ENCODE measurements at places on chromosomes 4 and X. TPM values are rescaled to one million over a fixed set of nuclear protein-coding genes. Genes with fewer than 3 reads are reported as not detected.
A peak's percentile ranks its signal among the peaks of the same experiment; 100 is the strongest.

The PSAPL1 gene
- not detected for total RNA-seq

- no peak overlapping the region for H3K27ac ChIP-seq
- H3K4me1 ChIP-seq = no peaks in the 10 kb centered on the region
- DNase-seq = no peak
- H3K27me3 ChIP-seq = no peaks in the 10 kb centered on the region
- no peak overlapping the region for H3K4me3 ChIP-seq
These were observed 28.7 kb downstream of the CC2D2A start for GRCh38 chr4:15498356-15498755.

- H3K4me1 ChIP-seq = peaks cover 2% of the 10 kb centered on the region
- no peaks in the 10 kb centered on the region for H3K27me3 ChIP-seq
- H3K4me3 ChIP-seq = no peak overlapping the region
- no peaks in the 10 kb centered on the region for H3K36me3 ChIP-seq
- no peak overlapping the region for H3K27ac ChIP-seq
- DNase-seq = no peak
These were observed 191.1 kb upstream of the FAT4 start for GRCh38 chr4:125123570-125124109.

DNA sequence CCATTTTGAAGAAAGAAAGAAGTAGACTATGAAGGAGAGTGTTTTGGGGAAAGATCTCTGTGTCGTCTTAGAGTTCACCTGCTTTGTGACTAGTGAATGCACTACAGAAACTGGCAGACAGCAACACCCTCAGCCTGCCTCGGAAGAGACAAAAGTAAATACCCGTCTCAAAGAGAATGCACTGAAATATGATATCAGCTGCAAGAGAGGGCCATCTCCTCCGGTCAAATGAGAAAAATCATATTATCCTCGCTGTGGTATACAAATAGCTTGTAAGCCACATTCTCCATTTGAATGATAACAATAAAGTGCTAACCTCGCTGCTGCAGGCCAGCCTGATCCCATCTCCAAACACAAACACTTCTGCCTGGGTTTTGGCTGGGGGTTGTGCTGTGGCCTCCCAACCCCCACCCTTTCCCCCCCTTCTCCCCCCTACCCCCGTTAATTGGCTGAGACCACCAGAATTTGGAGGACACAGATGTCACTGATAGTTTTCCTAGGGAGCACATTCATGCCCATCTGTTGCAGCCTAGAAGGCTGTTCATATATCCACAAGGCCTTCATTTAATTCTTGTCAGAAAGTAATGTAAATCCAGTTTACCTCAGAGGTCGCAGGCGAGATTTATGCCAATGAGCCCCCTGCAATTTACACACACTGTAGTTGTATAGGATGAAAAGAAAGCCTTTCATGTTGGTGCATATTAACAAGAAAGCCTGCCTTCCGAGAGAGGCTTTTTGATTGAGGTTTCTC, 46.3 kb downstream of the ALPK1 start:
- peak overlapping the region; percentile 93 for H3K27ac ChIP-seq
- H3K4me1 ChIP-seq = peaks cover 67% of the 10 kb centered on the region
- H3K36me3 ChIP-seq = no peaks in the 10 kb centered on the region
- peak overlapping the region; percentile 61 for H3K4me3 ChIP-seq

DNA sequence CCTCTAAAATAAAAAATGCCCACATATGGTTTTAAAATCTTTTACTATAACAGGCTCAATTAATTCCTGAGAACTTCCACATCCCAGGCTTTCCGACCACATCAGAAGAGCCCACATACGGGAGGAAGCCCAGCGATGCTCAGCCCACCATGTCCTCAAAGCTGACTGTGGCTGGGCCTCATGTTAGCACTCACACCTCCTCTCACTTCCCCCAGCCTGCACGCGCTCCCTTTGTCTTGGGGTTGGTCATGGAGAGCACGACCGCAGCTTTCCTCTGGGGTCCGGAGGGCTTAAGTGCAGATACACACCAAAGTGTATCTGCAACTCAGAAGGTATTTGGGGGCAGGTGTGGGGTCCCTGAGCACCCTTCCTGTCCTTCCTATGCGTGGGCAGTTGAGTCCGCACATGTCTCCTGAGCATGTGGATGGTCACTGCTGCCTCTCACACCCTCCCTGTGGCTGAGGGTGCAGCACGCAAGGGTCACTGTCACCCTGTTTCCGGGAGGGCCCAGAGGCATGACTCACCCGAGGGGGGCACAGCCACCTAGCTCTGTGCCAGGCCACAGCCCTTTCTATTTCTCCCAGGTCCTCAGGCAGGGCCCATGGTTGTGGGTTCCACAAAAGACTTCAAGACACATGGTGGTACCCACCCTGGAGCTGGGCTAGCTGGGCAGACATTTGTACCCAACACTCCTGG, 21.2 kb downstream of the WDR1 start:
- peaks cover 8% of the 10 kb centered on the region for H3K27me3 ChIP-seq
- peaks cover 27% of the 10 kb centered on the region for H3K4me1 ChIP-seq
- no peak for DNase-seq
- no peak overlapping the region for H3K4me3 ChIP-seq
- no peak overlapping the region for H3K27ac ChIP-seq

- peak; percentile 17 for DNase-seq
- H3K4me3 ChIP-seq = peak overlapping the region; percentile 38
- H3K36me3 ChIP-seq = no peaks in the 10 kb centered on the region
These were observed 27.8 kb downstream of the CD99L2 start for GRCh38 chrX:150870487-150871340.

- H3K4me1 ChIP-seq = peaks cover 16% of the 10 kb centered on the region
- H3K27ac ChIP-seq = no peak overlapping the region
- H3K36me3 ChIP-seq = no peaks in the 10 kb centered on the region
These were observed 269.6 kb downstream of the DKK2 start for GRCh38 chr4:106766519-106766918.

- no peaks in the 10 kb centered on the region for H3K36me3 ChIP-seq
- no peaks in the 10 kb centered on the region for H3K27me3 ChIP-seq
- H3K4me1 ChIP-seq = no peaks in the 10 kb centered on the region
- no peak overlapping the region for H3K27ac ChIP-seq
These were observed 70.5 kb upstream of the IGSF1 start for GRCh38 chrX:131359611-131360010.

- DNase-seq = no peak
- H3K27me3 ChIP-seq = no peaks in the 10 kb centered on the region
- peaks cover 12% of the 10 kb centered on the region for H3K4me1 ChIP-seq
- no peak overlapping the region for H3K27ac ChIP-seq
- H3K4me3 ChIP-seq = no peak overlapping the region
These were observed 21.2 kb downstream of the SMAD1 start for GRCh38 chr4:145502809-145503208.

The SERPINA7 gene
- total RNA-seq = not detected

- H3K4me3 ChIP-seq = peak overlapping the region; percentile 60
- H3K27ac ChIP-seq = no peak overlapping the region
- no peaks in the 10 kb centered on the region for H3K27me3 ChIP-seq
- H3K36me3 ChIP-seq = no peaks in the 10 kb centered on the region
- no peak for DNase-seq
- H3K4me1 ChIP-seq = peaks cover 16% of the 10 kb centered on the region
These were observed 19.5 kb upstream of the ZCCHC13 start for GRCh38 chrX:74284391-74284952.

The MND1 gene
- 2.0 TPM for total RNA-seq

DNA sequence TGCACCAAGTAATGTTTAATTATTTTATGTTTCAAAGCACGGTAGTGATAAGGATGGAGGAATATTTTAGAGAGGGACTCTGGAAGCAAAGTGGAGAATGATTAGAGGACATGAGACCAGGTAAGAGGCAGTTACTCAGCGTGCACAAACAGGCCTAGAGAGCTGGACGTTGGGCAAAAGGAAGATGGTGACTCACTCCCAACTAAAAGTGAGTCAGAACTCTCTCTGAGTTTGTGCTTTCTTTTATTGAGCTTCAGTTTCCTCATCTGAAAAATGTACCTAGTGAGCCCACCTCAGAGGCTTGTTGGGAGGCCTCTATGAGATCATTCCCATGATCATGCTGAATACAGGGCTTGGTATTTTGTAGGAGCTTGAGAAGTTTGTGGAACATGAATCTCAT, 1.6 kb upstream of the ZC4H2 start:
- peaks cover 6% of the 10 kb centered on the region for H3K36me3 ChIP-seq
- H3K4me3 ChIP-seq = no peak overlapping the region
- no peak for DNase-seq
- H3K27ac ChIP-seq = no peak overlapping the region

The ADAMTS3 gene
- 0.10 TPM for total RNA-seq

The SLC25A14 gene
- total RNA-seq = 28.4 TPM

The FGFBP2 gene
- total RNA-seq = not detected

The AWAT2 gene
- not detected for total RNA-seq

The HAND2 gene
- not detected for total RNA-seq

The EFHC2 gene
- total RNA-seq = not detected

DNA sequence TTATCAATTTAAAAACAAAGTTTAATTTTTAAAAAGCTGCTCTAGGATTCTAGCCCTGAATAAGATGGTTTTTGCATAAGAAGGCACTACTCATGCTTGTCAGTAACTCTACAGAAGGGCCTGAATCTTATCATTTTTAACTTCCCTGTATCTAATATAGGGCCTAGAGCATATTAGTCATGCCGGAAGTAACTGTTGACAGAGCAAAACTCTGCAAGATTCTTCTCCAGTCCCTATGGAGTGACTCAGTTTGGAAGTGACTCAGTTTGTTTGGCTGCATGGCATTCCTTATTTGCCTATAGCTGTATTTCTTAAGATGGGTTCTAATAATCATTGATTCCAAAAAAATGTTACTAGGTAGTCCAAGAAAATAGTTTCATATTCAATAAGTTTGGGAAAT, 431.8 kb upstream of the HTR2C start:
- no peaks in the 10 kb centered on the region for H3K27me3 ChIP-seq
- no peak overlapping the region for H3K4me3 ChIP-seq
- H3K4me1 ChIP-seq = no peaks in the 10 kb centered on the region
- no peaks in the 10 kb centered on the region for H3K36me3 ChIP-seq

The ADH1B gene
- total RNA-seq = not detected

GRCh38 chr4:139630126-139630495, 35.5 kb upstream of the MGST2 start:
- H3K4me1 ChIP-seq = peaks cover 8% of the 10 kb centered on the region
- no peaks in the 10 kb centered on the region for H3K36me3 ChIP-seq
- no peak overlapping the region for H3K27ac ChIP-seq
- H3K4me3 ChIP-seq = no peak overlapping the region

The ATOH1 gene
- total RNA-seq = not detected

- H3K4me3 ChIP-seq = no peak overlapping the region
- no peaks in the 10 kb centered on the region for H3K27me3 ChIP-seq
- H3K36me3 ChIP-seq = no peaks in the 10 kb centered on the region
- no peak overlapping the region for H3K27ac ChIP-seq
- H3K4me1 ChIP-seq = no peaks in the 10 kb centered on the region
These were observed 66.9 kb upstream of the MAGEB10 start for GRCh38 chrX:27740933-27741332.

GRCh38 chrX:107766470-107767150, 9.0 kb downstream of the TSC22D3 start:
- no peaks in the 10 kb centered on the region for H3K27me3 ChIP-seq
- DNase-seq = no peak
- no peak overlapping the region for H3K4me3 ChIP-seq
- H3K36me3 ChIP-seq = no peaks in the 10 kb centered on the region
- no peaks in the 10 kb centered on the region for H3K4me1 ChIP-seq

GRCh38 chr4:85970535-85970934, 389.3 kb downstream of the MAPK10 start:
- H3K4me1 ChIP-seq = no peaks in the 10 kb centered on the region
- H3K27ac ChIP-seq = no peak overlapping the region
- no peak for DNase-seq
- no peaks in the 10 kb centered on the region for H3K27me3 ChIP-seq
- no peak overlapping the region for H3K4me3 ChIP-seq

DNA sequence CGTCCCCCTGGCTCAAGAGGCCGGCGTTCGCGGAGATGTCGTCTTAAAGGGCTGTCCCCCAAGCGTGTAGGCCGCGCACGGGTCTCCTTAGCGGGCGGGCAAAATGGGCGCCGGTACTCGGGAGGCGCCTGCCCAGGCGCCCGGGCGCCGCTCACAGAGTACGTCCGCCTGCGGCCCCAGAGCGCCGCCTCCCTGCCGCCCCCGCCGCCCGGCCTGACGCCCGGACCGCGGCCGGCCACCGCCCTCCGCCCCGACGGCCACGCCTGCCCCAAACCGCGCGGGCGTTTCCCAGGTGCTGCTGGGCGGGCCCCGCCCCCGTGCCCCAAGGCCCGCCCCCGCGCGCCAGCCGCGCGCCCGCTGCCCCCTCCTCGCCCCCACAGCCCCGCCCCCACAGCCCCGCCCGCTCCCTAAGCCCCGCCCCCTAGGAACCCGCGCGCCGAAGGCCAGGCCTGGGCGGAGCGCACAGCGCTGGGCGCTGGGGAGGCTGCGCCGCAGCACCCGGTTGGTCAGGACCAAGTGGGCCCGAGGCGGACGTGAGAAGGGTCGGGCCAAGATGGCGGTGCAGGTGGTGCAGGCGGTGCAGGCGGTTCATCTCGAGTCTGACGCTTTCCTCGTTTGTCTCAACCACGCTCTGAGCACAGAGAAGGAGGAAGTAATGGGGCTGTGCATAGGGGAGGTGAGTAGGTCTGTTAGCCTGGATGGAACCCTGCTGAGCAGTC, at the start of the genes BRCC3, CMC4 and MTCP1:
TSS of gene BRCC3 (plus strand) at position 534 of the 719 bp plus-strand sequence. CDS start at position 554, 20 bp downstream.
TSS of gene CMC4 (minus strand) at position 162 of the 719 bp plus-strand sequence. CDS start 7,113 bp downstream, outside the sequence.
TSS of gene MTCP1 (minus strand) at position 162 of the 719 bp plus-strand sequence. CDS start 5,126 bp downstream, outside the sequence.
- peak within 1 kb of the TSS; percentile 92 for H3K27ac ChIP-seq
- peaks cover 4% of the 10 kb centered on the region for H3K27me3 ChIP-seq
- DNase-seq = peak; percentile 75
- H3K4me3 ChIP-seq = peak within 1 kb of the TSS; percentile 89
- peaks cover 7% of the 10 kb centered on the region for H3K4me1 ChIP-seq
- H3K36me3 ChIP-seq = peaks cover 6% of the 10 kb centered on the region

GRCh38 chr4:148344352-148344751, 97.9 kb downstream of the NR3C2 start:
- no peak for DNase-seq
- H3K4me1 ChIP-seq = no peaks in the 10 kb centered on the region
- peaks cover 1% of the 10 kb centered on the region for H3K27me3 ChIP-seq

- no peak for DNase-seq
- no peaks in the 10 kb centered on the region for H3K36me3 ChIP-seq
- peaks cover 24% of the 10 kb centered on the region for H3K4me1 ChIP-seq
- peaks cover 6% of the 10 kb centered on the region for H3K27me3 ChIP-seq
- H3K4me3 ChIP-seq = no peak overlapping the region
These were observed 111.9 kb downstream of the KDR start for GRCh38 chr4:55013431-55013955.

DNA sequence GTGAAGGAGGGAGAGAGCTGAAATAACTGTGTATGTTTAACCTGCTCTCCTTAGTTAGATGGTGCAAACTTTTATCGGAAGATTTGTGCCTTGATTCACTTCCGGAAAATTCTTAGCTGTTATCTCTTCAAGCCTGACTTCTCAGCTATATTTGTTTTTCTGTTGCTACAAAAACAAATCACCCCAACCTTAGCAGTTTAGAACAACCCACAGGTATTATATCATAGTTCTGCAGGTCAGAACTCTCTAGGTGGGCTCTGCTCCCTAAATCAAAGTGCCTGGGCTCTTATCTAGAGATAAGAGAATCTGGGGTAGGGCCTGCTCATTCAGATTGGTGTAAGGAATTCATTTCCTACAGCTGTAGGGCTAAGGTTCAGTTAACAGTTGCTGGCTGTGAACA, 15.1 kb upstream of the CEP135 start:
- no peaks in the 10 kb centered on the region for H3K27me3 ChIP-seq
- no peak overlapping the region for H3K27ac ChIP-seq
- H3K36me3 ChIP-seq = peaks cover 5% of the 10 kb centered on the region
- no peaks in the 10 kb centered on the region for H3K4me1 ChIP-seq
- no peak for DNase-seq

Data from glutamatergic neuron (in vitro differentiated cells).